NCI-H1092 treated with DMSO at 0.1 percent for 48 hours (cell line): ENCODE measurements at places on chromosomes 1 and 21.

DNA sequence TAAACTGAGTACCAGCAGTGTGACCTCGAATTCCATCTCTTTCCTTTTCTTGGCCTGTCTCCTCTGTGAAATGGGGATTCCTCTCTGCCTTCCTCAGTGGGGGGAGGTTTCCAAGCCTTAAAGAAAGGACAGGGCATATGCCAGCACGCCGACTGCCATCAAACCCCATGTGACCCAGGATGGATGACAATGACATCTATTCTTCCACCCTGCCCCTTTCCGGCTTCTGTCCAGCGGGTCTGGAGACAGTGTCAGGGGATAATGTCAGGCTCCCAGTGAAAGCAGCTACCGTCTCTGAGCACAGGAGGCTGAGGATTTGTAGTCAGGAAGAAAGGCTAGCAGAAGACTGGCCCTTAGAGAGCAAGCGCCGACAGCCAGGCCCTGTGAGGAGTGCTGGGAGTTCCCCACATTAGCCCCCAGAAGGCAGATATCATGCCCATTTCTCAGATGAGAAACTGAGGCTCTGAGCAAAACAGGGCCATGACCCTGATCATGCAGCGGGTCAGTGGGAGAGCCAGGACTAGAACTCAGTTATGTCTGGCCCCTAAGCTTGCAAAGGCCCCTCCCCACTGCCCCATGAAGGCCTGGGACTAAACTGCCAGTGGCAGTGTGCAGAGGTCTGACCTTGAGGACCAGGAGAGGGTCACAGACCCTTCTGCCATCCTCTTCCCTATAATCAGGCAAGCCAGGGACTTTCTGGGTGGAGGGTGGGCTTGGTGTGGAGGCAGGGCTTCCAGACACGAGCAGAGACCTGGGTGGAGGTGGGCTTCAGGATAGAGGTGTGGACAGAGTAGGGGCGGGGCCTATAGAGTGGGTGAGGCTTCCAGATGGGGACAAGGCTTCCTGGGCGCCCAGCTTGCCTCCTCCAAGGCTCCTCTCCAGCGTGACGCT, 30.1 kb downstream of the CDCA8 start:
- no peak for DNase-seq

DNA sequence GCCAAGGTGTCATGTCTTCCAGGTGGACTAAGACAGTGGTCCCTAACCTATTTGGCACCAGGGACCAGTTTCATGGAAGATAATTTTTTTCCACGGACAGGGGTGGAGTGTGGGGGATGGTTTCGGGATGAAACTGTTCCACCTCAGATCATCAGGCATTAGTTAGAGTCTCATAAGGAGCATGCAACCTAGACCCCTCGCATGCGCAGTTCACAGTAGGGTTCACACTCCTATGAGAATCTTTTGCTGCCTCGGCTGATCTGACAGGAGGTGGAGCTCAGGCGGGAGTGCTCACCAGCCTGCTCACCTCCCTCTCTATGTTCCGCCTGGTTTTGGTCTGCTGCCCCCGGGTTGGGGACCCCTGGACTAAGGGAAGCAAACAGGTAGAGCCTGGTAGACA, 30.9 kb downstream of the LGR6 start:
- no peak for DNase-seq

GRCh38 chr1:186627019-186627418, 53.2 kb downstream of the PTGS2 start:
- DNase-seq, result no peak

DNA sequence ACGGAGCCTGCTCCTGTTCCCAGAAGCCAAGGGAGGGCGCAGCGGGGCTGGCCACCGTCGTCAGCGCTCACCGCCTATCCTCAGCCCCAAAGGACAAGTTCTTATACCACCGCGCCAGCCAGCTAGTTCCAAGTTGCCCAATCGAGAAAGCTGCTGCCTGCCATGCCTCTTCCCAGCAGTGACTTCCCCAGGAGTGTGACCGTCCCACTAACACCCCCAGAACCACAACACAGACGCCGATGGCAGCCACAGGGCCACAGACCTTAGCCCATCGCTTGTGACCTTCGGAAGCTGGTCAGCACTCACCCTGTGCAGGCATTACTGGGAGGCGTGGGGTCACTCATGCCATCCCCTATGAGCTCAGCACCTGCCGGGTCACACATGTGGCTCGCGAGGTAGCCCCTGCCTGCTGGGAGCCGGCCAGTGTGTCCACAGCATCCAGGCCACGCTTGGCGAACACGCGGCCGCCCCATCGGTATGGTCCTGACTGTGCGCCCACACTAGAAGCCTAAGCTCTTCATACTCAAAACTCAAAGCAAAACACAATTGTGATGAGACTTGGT, 20.1 kb downstream of the NADK start:
- DNase-seq, result no peak

GRCh38 chr1:229887043-229887822, 179.8 kb upstream of the GALNT2 start:
- no peak for DNase-seq

GRCh38 chr1:112975336-112975735, 19.3 kb upstream of the SLC16A1 start:
- no peak for DNase-seq

- DNase-seq, result no peak
These were observed 432.3 kb downstream of the DPYD start for GRCh38 chr1:97488530-97488929.

GRCh38 chr1:75083223-75083622, 51.0 kb upstream of the LHX8 start:
- DNase-seq, result no peak

- no peak for DNase-seq
These were observed 155.9 kb upstream of the HMCN1 start for GRCh38 chr1:185578293-185578692.

DNA sequence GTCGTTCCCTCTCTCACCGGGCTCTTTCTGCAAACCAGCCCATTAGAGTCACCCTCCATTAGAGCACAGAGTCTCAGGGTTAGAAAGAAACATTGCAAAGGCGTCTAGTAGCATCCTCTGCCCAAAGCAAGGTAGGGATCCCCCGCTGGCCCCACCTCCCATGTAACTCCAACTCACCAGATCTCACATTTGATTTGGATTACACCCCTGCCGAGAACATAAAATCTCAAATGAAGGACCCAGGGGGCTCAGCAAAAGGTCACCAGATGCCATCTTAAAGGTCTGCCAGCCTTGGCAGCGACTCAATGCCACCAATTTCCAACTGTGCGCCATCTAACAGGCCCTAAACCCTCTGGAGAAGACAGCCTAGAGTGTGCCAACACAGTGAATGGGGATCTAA, 14.1 kb downstream of the C1orf87 start:
- DNase-seq, result peak; percentile 80

DNA sequence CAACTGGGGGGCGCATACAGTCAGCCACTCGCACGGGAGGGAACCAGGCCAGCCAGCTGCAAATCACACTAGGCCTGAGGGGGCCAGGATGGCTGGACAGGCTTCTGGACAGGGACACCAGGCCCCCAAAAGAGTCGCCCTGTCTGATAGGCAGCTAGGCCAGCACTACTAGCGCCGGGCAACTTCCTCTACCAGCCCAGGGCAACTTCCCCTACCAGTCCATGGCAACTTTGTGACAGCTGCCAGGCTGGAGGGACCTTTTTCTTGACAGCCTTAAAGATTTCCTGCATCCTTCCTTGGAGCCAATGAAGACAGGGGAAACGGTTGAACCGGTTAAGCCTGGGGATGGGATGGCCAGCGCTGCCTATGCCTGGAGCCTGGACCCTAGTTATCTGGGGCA, 5.1 kb downstream of the IFFO2 start:
- no peak for DNase-seq

DNA sequence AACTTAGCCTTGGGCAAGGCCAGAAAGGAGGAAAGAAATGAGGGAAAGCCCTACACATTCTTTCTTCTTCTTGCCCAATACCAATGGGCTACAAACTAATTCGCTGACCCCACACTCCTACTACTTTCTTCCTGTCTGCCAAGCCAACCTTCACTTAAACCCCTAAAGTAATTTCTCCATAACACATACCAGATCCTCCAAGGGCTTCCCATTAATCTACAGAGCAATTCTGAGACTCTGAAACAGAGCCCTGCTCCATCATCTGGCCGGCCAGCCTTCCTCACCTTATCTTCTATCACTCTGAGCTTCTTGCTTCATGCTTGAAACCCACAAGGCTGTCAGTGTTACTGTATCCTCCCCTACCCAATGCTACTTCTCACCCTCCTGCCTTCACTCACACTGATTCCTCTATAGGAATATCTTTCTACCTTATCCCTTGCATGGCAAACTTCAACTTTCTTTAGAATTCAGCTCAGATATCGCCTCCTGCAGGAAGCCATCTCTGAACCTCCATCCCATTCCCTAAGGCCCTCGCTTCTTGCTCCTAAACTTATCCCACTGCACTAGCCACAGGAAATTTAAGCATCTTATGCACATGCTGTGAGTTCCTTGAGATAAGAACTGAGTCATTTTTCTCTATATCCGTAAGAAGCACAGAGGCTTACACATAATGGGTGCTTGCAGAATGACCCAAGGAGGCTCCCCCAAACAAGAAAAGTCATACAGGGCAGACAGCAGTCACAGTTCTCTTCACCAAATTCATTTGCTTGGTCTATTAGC, 81.9 kb downstream of the JAK1 start:
- no peak for DNase-seq

DNA sequence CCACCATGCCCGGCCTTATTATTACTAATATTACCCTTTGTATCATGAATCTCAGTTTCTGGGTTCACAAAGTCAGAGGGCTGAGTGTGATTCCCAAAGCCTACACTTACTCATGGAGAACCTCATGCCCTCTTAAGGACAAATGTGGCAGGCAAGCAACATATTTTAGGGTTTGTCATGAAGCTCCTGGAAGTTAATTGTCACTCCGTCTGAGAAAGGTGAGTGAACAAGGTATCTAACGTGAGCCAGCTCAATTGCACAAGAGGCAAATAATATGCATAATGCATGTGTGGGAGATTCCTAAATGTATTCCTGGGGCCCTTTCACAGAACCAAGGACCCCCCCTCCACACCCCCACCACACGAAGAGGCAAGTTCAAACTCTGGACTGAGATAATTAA, 10.1 kb upstream of the TIAM1 start:
- DNase-seq, result no peak

- DNase-seq, result no peak
These were observed 33.9 kb upstream of the SDC3 start for GRCh38 chr1:30942326-30942963.

DNA sequence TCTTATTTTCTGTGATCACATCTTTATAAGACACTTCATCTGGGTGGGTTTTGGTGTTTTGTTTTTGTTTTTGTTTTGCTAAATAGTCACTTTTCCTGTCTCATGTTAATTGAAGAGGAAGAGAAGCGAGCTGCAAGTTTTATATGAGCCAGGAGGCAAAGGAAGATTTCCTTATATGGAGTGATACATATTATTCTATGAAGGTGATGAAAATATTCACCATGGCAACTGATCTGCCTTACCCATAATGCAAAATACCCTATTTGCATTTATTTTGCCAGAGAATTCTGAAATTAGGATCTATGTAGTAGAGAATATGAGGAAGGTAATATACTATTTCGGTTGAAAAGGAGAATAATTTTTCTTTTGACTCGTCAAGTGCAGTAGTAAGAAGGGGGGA, 13.9 kb downstream of the CXADR start:
- no peak for DNase-seq

GRCh38 chr21:24899138-24899537, 708.1 kb downstream of the MRPL39 start:
- no peak for DNase-seq

DNA sequence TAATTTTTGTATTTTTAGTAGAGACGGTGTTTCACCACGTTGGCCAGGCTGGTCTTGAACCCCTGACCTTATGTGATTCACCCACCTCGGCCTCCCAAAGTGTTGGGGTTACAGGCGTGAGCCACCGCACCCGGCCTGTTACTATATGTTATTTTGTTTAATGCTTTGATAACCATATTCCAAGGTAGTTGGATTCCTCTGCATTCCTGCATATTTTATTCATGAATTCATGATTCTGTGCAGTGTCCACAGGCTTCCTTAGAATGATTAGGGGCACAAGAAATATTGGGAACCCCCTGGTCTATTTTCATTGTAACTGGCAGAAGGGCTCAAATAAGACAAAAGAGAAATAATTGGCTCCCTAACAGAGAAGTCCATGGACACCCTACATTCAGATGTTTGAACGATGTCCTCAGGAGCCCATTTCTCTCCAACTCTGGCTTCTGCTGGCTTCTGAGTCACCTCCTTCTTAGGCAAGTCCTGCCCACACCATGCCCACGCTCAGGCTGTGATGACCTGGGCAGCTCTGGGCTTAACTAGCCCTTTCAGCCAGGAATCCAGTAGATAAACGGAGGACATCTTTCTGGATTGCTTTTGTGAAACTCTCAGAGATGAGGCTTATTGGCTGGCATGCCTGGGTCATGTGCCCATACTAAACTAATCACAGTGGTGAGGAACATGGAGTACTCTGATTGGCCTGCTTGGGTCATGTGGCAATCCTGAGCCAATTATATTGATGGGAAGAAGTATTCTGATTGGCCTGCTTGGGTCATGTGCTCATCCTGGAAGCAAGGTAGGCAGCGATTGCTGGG, 32.6 kb downstream of the TNFRSF8 start:
- no peak for DNase-seq

GRCh38 chr1:165254376-165254775, 102.1 kb downstream of the LMX1A start:
- no peak for DNase-seq

- peak; percentile 94 for DNase-seq
These were observed 20.1 kb downstream of the KIAA0040 start for GRCh38 chr1:175172503-175172902.

DNA sequence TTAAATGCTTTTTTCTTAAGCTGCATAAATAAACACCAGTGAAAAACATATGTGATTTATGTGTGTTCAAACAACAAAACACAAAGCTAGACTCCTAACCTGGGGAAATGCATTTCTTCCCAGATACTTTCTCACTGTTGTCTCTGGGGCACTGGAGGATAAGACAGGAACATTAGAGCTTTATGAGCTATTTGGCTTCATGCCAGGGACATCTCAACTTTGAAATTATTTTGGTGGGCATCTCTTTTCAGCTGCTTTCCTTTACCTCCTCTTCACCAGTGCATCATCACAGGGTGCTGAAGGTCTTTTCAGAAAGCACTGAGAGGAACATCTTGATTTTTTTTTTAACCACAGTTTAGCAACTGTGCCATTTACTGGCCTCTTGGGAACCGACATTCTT, 212.9 kb downstream of the DNM3 start:
- no peak for DNase-seq

DNA sequence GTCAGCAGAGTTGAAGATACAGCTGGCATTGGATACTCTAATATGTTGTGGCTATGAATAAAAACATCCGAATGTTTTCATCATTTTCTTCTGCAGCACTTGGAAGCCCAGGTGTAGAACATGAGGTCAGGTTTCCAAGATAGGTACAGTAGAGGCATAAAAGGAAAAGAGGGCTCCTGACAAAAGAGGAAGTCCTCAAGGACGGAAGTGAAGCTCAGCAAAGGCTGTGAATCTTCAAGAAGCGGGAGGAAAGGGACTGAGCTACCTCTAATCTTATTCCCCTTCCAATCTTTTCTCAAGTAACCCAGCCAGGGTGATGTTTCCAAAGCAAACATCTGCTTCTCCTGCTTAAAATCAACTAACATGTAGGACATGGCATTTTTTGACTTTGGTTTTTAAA, 4.4 kb upstream of the PIK3C2B start:
- DNase-seq, result no peak

GRCh38 chr1:168065506-168065905, 71.2 kb downstream of the GPR161 start:
- no peak for DNase-seq

GRCh38 chr21:39105341-39105765, 77.9 kb downstream of the PSMG1 start:
- no peak for DNase-seq

GRCh38 chr1:3676581-3677470, 24.5 kb downstream of the TP73 start:
- DNase-seq, result no peak

GRCh38 chr1:3315399-3316339, 138.8 kb upstream of the ARHGEF16 start:
- DNase-seq, result no peak
